ENCODE measurements at places on chromosomes 5 and 9. TPM values are rescaled to one million over a fixed set of nuclear protein-coding genes. Genes with fewer than 3 reads are reported as not detected.

Gene GRXCR2
- not detected for total RNA-seq

Gene GABBR2
- 0.50 TPM for total RNA-seq

Gene MSMP
- total RNA-seq = not detected

Gene FSTL4
- 1.4 TPM for total RNA-seq

Gene CPLANE1
- 8.3 TPM for total RNA-seq

Gene INSL6
- not detected for total RNA-seq

Gene GLRA1
- total RNA-seq = not detected

Gene ANKRD18B
- total RNA-seq = 6.4 TPM

Gene GPR21
- 0.90 TPM for total RNA-seq

Gene LCN10
- total RNA-seq = 9.8 TPM

Gene RFESD
- total RNA-seq = 2.4 TPM
